DMS79 treated with DMSO at 0.1 percent for 48 hours (cell line): ENCODE measurements at places on chromosomes 6 and 20.

DNA sequence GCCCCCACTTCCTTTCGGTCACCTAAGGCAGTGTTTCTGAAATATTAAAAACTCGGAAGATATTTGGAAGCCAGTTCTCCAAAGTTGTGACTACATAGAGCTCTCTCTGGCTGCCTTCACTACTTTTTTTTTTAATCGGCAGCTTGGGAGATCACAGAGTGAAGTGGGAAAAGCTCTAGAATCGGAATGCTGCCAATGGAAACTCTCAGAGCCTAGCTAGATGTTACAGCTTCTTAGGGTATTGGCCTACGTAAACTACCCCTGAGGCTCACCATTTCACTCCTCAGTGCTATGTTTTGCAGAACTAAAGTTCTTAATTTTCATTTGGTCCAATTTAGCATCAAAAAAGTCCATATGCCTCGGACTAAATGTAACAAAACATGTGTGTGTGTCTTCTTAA lies 14.5 kb downstream of the SERPINB1 start:
- DNase-seq, result no peak

DNA sequence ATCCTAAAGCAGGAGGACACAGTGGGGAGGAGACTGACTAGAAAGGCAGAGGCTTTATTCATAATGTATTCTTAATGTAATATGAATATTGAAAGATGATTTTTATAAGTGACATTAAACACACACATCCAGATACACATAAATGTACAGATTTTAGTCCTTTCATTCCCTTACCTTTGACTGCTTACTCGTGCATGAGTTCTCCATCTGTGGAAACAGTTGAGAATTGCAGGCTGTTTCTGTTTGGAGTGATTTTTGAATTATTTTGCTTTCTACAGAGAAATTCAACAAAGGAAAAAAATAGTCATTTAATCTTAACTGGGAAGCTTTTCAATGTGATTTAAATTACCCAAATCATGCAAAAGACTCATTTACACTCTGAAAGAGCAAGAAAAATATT lies 136.5 kb downstream of the RIMS1 start:
- DNase-seq, result no peak

GRCh38 chr6:89066940-89067646 lies 13.5 kb upstream of the PNRC1 start:
- DNase-seq, result no peak

GRCh38 chr6:141483598-141484061 lies 649.1 kb upstream of the GJE1 start:
- no peak for DNase-seq

DNA sequence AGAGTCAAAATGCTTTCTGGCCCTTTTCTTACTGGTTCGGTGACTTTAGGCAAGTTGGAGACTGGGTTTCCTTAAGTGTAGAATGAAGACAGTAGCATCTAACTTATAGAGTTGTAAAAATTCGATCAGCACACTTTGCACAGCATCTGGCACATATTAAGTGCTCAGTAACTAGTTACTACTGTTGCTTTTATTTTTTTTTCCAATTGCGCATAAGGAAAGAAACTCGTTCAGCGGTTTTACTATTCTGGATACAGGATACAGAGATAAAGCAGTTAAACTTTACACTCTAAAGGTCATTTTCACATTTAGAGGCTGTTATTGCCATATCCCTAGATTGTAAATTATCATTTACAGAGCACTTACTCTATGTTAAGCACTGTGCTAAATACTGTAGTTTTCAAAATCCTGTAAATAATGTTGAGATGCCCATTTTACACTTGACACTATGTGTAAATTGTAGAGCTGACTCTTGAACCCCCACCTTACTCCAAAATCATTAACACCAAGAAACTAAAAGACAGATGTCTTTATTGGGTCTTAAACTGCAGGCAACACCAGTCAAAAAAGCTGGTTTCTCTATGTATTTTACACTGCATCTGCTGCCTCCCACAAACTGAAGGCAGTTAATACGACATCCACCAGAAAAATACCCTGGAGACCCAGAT lies 886 bp downstream of the ROMO1 start:
- DNase-seq, result no peak

DNA sequence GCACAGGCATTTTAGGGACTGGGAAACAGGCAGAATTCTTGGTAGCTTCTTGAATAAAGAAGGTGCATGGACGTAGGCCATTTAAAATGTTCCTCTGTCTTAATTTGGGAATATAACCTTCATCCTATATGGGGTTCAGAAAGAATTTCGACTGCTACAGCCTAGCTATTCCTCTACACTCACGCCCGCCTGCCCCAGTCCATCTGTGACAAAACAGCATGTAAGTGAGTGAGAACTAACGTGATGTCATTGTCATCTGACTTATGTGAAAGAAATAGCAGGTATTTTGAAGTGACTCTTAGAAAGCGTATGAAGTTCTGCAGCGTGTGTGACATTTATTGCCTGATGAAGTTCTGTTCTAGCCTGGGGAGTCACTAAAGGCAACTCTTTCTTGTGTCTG lies 52.2 kb upstream of the SLC22A1 start:
- no peak for DNase-seq

DNA sequence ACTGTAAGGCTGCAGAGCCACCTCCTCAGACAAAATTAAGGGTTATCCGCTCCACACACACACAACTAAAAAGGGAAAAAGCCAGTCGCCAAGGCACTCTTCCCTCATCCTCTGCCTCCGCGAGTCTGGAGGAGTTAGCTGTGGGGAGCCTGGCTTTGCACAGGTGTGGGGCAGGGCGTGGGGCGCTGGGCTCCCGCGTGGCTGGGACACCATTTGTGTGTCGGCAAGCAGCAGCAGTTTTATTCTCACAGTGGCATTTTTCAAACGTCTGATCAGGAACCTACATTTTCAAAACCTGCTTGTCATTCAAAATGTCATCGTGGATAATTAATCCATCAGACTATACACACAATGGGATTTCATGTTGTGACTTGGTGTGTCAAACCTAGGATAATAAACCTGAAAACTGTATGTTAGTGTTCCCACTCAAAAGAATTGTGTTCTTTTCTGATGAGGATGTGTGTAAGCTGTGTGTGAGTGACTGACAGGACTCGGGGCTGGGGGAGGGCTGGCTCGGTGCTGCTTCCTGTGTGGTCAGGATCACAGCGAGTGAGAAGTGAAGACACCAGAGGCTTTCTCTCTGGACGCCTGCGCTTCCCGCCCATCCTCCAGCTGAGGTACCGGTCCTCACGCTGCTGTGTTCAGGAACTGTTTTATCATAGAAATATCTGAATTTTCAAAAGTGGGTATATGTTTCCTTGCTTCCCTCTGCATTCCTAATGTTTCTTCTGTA lies 83.1 kb downstream of the IRF4 start:
- DNase-seq, result no peak

DNA sequence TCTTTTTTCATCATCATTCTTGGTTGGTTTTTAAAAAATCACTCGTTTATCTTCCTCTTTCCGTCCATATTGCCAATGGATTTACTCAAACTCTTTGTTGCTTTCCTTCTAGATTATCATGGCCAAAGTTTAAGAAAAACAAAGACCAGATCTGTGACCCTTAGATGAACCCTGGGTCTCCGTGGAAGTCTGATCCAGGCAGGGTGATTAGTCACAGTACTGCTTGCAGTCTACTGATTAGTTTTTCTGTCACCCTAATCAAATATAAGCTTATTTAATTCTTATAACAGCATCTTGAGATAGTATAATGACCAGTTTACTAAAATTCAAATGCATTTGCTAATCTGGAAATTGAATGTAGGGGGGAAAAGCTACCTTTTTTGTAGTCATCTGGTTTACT lies 6.0 kb upstream of the SMIM28 start:
- no peak for DNase-seq

DNA sequence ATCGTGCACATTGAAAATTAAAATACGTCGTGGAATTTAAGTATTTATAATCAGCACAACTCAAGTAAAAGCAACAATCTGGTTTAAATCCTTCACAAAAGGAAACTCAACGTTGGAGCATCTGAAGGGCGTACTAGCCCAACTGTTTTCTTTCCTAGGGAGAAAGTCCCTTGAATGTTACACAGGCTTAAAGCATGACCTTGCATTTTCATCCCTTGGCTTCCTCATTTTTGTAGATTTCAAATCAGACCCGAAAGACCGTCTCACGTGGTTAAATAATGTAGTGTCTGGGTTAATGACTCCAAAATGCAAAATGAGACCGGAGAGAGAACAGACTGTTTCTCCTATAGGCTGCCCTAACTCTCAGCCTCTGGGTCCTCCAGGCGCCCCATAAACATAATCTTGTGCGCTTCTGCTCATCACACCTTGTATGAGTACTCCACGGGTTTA lies 249.2 kb upstream of the RREB1 start:
- no peak for DNase-seq

- DNase-seq, result no peak
Measured at GRCh38 chr20:40638414-40638813, 50.6 kb downstream of the MAFB start.

GRCh38 chr6:52820198-52820597 lies 16.6 kb upstream of the GSTA1 start:
- no peak for DNase-seq

GRCh38 chr6:114997813-114998292 lies 655.0 kb upstream of the HS3ST5 start:
- DNase-seq, result no peak

DNA sequence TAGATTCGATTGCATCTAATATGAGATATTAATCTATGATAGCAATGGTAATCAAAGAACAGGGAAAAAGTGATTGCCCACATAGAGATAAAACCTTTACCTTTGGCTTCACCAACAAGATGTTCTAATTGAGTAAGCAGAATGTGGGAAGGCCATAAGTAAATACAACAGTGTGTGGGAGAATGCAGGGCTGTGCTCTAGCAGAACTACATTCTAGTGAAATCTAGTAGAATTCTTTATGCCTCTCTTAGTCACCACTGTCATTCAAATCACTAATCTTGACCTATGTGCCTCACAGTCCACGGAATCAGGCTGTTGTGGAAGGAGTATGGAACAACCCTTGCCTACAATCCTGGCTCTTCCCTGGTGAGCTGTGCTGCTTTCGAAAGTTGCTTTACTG lies 30.4 kb upstream of the MCM9 start:
- DNase-seq, result no peak

DNA sequence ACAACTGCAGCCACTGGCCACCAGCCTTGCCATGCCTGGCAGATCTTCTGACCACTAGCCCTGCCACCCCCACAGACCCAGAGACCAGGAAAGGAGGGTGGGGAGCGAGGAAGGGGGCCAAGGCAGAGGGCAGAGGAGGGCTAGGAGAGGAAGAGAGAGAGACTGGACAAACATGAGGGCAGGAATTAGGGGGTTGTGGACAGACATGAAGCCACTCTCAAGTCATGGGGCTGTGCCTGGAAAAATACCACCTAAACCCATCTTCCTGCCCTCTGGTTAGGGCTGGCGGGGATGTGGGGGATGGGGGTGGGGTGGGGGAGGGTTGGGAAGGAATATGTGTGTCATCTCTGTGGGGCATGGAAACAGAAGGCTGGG lies 1.4 kb upstream of the SLC29A1 start:
- no peak for DNase-seq

DNA sequence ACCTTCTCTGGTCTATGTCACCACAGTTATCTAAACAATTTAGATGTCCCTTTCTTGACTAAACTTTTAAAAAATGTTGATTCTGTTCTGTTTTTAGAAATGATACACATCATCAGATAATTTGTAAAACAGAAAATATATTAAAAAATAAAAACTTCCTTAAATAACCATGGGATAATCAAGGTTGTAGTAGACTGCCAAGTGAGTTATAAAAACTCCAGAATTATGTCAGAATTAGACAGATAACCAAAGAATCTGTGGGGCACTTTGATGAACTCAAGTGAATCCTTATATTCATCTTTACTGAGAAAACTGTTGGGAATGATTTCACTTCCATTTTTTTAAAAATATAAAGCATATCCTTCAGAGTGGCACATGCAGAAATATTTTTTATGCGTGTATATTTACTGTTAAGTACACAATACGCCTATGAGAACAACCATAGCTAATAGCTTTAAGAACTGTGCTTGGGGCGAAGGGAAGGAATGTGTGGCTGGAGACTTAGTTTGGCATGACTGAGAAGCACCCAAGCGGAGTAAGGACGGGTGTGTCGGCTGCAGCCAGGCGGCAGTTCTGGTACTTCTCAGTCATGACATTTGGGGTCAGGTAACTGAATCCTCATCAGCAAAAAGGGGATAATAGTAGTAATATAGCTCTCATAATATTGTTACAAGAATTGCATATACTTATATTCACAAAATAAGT lies 604.7 kb upstream of the CITED2 start:
- no peak for DNase-seq

GRCh38 chr6:21026576-21027273 lies 492.5 kb downstream of the CDKAL1 start:
- no peak for DNase-seq

GRCh38 chr6:41733707-41734665 lies 1.4 kb downstream of the TFEB start:
- peak; percentile 71 for DNase-seq
